ENCODE measurements at places on chromosomes 11 and 22.

DNA sequence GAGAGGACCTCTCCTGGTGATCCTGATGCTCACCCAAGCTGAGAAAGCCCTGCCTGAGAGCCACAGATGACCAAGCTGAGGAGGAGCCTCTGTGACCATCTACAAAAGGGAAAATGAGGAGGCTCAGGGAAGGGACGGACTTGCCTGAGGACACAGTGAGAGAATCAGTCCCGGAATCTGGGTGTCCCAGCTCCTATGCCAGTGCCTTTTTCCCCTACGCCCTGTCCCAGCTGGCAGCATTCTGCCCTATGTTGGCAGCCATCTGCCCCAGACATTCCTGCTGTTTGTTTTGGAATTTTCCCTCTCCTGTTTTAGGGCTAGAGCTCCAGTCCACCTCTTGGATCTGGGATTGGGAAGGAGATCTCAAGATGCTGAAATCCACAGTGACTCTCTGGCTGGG is 54.6 kb downstream of the C11orf58 start:
- no peak for DNase-seq

- no peak for DNase-seq
These were observed 194.2 kb downstream of the AASDHPPT start for GRCh38 chr11:106271686-106272085.

- DNase-seq = no peak
These were observed 104.5 kb downstream of the RELT start for GRCh38 chr11:73480677-73481076.

- DNase-seq = no peak
These were observed 28.6 kb downstream of the PTPRJ start for GRCh38 chr11:48008951-48009270.

GRCh38 chr11:19071255-19071654 is 10.7 kb upstream of the MRGPRX2 start:
- DNase-seq = peak; percentile 78

GRCh38 chr11:77444261-77444660 is 29.6 kb downstream of the PAK1 start:
- no peak for DNase-seq

DNA sequence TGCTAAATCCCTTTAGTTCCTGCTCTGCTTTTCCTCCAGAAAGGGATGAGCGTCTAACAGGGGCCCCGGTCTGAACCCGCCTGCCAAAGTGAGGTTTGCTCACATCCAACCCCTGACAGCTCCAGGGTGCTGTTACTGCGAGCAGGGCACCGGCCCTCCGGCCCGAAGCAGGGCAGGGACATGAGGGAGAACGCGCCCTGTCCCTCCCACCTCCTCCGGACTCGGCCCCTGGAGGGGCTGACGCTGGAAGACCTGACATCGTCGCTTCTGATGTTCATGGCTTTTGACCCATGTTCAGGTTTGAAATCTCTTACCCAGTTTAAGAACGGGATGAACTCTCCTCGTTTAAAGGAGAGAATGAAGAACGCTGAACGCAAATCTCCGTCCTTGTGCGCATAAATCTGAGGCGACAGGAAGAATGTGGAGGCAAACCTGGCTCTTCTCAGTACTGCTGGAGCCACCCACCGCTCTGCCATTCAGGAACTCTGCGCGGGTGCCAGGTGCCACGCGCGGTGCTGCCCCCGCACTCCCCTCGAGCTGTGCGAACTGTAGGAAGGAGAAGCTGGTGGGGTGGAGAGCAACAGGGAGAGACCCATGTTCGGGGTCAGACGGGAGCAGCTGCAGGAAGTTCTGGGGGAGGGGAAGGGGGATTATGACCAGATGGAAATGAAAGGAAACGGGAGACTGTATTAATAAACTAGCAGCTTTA is 826 bp upstream of the EEF1G start:
- DNase-seq = no peak

DNA sequence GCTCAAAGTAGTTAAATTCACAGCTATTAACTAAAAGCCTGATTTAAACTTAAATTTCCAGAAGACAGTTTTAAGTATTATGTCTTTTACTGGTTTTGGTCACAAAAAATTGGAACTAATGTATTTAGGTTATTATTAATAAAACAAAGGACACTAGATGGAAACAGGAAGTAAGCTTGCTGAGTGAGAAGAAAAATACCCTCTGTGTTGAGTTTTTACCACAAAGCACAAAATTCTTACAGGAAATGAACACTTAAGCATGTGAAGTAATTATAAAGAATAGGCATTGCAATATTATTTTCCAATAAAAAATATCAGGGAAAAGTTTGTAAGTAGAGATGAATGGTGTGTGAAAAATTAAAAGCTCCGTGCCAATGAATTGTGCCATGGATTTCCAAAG is 46.3 kb downstream of the PIK3C2A start:
- DNase-seq = no peak

DNA sequence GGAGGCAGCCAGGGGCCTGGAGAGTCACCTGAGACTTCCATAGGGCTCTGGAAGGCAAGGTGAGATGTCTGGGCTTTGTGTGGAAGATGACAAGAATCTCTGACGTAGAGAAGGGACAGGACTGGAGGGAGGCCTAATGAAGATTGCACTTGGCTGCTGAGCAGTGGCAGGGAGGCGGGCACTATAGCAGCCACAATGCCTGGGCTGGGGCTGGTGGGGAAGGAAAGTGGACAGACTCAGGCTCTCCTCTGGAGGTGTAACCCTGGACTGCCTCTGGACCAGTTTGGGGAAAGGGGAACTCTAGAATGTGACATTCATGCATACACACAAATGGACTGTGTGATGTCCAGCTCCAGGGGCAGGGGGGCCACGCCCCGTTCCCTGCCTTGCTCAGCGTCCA is 34.3 kb upstream of the CYP2D6 start:
- no peak for DNase-seq
